Umbilical cord (tissue), 2 donors: ENCODE measurements at places on chromosomes 1 and 21.

GRCh38 chr1:153348511-153349362, at the start of gene PGLYRP4:
Gene PGLYRP4, minus strand, starts transcription at chr1:153348841. Its CDS starts 909 bp downstream, at chr1:153347932.
- DNase-seq = no peak

- no peak for DNase-seq
Observed at GRCh38 chr1:78587211-78587610, 33.0 kb upstream of the IFI44L start.

DNA sequence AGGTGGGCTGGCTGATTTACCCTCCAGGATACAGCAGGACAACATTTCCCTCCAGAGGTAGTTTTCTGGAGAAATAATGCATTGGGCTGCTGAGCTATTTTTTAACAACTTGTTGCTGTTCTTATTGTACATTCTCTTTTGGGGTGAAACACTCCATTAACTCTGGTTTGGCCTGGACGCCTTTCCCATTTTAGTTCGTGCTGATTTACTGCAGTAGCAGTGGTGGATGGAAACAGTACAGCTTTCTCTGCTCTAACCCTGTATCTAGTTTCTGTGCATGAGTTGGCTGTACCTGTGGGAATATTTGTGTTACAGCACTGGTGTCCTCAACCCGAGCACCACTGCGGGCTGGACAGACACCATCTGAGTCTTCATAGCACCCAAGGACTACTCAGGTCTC, 325.3 kb downstream of the ASTN1 start:
- no peak for DNase-seq

GRCh38 chr21:17257784-17258183, 255.1 kb upstream of the CXADR start:
- no peak for DNase-seq

GRCh38 chr1:1593834-1594601, 5.9 kb downstream of the FNDC10 start:
- no peak for DNase-seq

- peak; percentile 91 for DNase-seq
Observed at GRCh38 chr1:162905174-162906158, 44.5 kb upstream of the CCDC190 start.

- DNase-seq = no peak
Observed at GRCh38 chr1:110049801-110050601, 15.6 kb downstream of the STRIP1 start.

DNA sequence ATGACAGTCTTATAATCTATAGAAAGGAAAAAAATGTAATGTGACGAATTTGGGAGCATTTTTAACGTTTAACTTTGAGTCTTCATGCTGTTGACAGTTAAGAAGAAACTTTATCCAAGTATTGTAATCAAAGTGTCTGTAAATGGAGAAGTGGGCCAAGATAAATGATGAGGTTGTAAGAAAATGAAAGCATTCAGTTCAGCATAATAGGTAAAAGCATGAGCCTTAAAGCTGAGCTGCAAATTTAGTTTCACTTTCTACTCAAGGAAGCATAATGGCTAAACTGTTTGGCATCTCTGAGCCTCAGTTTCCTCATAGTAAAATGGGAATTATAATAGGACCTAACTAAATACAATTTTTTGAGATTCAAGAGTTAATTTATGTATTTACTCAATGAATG, 1554.8 kb downstream of the KCNT2 start:
- DNase-seq = no peak

DNA sequence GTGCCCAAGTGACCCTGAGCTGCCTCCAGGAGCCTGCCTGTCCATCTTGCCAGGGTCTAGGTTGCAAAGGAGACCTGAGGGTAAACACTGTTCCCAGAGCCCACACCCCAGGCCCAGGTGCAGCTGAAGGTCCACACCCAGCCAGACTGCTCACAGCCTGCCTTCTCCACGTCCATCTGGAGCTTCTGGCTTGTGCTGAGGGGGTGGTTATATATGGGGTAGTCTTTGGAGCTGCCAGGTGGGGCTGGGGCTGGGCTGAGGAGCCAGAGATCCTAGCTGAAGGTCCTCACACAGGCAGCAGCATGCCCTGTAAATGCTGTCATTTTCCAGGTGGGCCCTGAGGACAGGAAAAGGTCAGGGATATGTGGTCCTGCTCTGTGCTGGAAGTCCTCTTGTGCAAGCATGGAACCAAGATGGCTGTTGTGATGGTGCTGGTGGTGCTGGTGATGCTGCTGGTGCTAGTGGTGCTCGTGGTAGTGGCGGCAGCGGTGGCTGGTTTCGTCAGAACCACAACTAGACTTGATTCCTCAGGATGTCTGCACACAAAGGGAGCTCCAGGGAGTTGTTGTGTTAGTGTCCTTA, 182.7 kb downstream of the MATN1 start:
- no peak for DNase-seq

DNA sequence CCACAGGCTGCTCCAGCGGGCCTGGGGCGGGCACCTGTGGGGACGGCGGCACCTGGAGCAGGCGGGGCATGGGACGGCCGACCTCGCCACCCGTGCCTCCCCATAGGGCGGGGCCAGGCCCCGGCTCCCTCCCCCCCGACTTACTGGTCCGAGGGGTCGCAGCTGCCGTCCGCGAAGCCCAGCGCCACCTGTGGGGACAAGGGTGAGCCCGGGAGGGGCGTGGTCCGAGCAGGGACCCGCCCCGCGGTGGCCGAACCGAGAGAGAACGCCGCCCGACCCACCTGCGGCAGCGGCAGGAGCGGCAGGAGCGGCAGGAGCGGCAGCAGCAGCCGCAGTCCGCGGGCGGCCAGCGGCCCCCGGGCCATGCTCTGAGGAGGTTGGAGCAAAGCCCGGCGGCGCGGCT, at the start of gene TMEM52:
TMEM52 (minus strand) TSS at position 379 of the 403 bp plus-strand sequence; CDS start at position 365, 14 bp downstream.
- DNase-seq = no peak

- peak; percentile 75 for DNase-seq
Observed at GRCh38 chr1:20063861-20064292, 6.1 kb upstream of the PLA2G5 start.

DNA sequence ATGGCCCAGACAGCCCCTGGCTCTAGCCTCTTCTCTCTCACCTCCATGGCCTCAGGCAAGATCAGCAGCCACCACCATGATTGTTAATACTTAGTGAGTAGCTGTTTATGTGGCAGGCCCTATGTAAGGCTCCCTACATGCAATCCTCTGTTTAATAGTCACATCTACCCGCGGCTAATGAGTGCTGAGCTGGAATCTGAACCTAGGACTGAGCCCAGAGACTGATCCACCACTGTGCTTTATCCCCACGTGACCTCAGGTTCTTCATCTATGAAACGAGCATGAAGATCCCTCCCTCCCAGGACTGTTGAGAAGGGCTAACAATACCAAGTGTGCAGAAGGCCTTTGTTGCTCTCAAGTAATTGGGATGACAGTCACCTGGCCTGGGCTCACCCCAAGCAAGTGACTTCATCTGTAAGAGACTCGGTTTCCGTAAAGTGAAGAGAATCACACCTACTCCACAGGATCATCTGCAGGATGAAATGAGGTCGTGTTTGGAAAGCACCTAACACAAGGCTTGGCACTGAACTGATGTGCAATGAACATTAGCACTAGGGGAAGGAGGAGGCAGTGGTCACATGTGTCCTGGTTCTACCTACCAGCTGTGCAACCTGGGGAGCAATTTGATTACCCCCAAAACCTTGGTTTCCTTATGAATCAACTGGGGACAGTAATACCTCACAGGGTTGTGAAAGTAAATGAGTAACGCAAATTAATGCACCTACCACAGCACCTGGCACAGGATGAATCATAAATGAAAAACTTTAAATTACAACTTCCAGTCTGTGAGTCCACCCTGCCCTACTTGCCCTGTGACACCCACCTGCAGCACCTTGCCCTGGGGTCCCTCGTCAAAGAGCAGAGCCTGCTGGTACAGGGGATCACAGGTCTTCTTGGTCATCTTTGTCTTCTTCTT, 37.2 kb downstream of the RIMS3 start:
- DNase-seq = no peak

DNA sequence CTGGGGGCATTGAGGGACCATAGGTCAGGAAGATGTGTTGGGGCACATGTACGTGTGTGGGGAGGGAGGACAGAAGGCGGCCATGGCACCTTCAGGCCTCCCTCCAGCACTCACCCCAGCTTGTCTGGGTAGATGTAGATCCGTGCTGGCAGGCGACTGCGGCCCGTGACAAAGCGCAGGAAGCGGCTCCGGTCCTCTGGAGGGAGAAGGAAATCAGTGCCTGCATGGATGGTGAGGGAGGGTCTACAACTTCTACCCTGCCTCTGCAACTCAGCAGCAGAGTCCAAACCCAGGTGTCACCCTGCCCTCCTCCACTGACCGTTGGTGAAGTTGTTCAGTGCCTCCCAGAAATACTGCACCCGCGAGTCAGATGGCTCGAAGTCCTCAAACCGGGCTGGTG, 7.4 kb downstream of the HECTD3 start:
- no peak for DNase-seq

- no peak for DNase-seq
Observed at GRCh38 chr1:50750021-50750619, 209.9 kb downstream of the FAF1 start.

GRCh38 chr1:65846866-65847265, 54.2 kb downstream of the PDE4B start:
- no peak for DNase-seq

DNA sequence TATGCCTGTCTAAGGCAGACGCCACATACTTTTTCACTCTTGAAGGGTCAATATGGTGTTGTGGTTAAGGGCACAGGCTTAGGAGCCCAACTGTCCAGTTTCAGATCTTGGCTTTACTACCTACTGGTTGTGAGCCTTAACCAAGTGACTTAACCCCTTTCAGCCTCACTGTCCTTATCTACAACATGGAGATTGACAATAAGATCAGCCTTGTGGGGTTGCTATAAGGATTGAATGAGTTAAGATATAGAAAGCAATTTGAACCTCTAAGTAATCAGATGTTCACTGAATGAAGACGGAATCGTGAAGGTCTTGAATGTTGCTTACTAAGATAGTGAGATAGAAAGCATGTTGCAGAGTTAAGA, 121.3 kb upstream of the JUN start:
- DNase-seq = no peak

DNA sequence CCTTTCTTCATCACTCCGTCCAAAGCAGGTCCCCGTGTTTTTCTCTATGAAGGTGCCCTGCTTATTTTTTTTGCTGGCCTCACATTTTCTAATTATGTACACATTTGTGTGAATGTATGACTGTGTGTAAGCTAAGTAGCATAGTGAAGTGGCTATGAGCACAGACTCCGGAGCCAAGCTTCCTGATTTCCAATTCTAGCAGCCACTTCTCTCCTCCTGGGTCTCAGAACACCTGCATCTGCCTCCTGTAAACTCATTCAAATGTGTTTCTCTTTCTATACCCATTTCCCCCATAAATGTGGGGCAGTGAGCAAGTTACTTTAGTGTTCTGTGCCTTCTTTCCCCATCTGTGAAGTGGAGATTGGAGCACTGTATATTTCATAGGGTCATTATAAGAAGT, 2.1 kb downstream of the SLAMF6 start:
- no peak for DNase-seq

DNA sequence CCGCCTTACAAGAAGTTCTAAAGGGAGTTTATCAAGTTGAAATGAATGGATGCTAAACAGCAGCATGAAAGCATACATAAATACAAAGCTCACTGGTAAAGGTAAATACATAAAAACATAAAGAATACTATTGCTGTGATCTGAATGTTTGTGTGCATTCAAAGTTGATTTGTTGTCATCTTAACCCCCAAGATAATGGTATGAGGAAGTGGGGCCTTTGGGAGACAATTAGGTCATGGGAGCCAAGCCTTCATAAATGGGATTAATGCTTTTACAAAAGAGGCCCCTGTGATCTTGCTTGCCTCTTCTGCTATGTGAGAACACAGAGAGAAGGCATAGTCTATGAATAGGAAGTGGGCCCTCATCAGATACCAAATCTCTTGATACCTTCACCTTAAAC, 209.0 kb upstream of the SAMSN1 start:
- DNase-seq = no peak

DNA sequence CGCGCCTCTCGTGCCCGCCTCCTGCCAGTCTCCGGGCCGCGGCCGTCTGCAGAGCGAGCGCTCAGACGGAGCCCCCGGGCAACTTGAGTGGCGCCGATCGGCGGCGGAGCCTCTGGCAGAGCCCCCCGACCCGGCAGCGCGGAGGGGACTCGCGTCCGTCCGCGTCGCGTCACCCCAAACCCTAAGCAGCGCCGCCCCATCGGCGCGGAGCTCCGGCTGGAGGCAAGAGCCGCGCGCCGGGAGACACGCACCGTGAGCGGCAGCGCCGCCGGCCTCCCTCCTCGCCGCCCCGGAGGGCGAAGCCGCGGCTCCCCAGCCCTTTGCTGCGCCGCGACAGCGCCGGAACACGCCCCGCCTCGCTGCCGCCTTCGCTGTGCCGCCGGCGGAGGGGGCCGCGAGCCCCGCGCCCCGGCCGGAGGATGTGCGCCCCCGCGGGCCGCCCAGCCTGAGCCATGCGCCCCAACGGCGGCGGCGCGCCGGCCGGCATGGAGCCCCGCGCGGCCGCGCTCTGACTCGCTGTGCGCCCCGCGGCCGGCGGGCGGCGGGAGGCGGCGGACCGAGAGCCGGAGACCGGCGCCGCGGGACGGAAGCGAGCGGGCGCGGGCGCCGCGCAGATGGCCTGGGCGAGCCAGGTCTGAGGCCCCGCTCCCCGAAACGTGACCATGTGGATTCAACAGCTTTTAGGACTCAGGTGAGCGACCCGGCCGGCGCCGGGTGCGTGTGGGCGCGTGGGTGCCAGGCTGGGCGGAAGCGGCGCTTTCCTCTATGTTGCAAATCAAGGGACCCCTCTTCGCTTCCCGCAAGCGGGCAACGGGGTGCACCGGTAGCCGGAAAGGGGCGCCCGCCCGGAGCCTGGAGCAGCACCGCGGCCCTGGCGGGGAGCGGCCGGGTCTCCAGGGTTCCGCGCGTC, 610 bp downstream of the AJAP1 start:
- DNase-seq = no peak

DNA sequence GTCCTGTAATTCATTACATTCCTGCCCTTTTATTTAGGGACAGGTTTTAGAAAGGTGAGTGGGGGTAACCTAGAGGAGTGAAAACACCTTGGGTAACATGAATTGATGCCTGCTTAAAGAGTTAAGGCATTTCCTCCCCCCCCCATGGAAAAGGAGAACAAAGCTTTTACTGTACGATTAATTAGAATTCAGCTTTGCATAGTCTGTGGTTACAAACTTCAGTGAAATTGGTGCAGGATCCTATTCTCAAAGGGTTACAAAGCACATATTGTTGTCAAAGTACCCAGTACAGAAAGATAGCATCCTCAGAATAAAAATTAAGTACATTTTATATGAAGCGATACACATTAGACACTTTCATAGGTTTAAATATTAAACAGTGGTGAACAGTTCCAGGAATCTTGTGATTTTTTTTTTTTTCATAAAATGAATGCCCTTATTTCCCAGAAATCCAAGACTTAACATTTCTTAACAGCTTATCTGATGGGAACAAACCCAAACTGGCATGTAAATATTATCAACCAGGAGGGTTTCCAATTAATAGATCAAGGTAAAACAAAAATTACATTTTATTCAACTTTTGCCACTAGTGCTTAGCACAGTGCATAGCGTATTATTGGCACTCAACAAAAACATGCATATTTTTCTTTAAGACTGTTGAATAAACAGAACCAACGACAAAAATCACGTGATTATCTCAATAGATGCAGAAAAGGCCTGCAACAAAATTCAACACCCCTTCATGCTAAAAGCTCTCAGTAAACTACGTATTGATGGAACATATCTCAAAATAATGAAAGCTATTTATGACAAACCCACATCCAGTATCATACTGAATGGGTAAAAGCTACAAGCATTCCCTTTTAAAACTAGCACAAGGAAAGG, 172.7 kb downstream of the PDE4B start:
- DNase-seq = no peak

- peak; percentile 74 for DNase-seq
Observed at GRCh38 chr1:92960395-92961130, 699 bp downstream of the DIPK1A start.
